ENCODE measurements at places on chromosomes 12 and 14. TPM values are rescaled to one million over a fixed set of nuclear protein-coding genes. Genes with fewer than 3 reads are reported as not detected.

Gene GALNT16
- 9.5 TPM for total RNA-seq

Gene BMP4
- total RNA-seq: 2.7 TPM

DNA sequence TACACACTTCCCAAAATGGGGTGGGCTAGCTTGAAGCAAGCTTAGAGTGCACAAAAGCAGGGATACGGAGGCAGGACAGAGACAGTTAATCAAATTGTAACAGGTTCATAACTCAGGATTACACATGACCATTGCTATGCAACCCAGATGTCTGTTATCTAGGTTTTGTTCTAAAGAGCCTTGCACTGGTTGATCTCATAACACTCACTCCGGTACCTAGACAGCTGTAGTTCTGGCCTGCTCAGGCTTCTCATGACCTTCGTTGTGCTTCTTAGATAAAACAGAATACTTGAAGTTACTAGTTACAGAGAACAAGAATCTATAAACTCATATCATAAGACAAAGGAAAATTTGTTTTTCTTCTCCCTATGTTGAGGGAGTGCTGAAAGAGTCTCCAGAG is 983.4 kb downstream of the TMEM121 start:
- no peak for DNase-seq

- no peak for DNase-seq
These were observed 2.3 kb upstream of the SMOC1 start for GRCh38 chr14:69876848-69877306.

DNA sequence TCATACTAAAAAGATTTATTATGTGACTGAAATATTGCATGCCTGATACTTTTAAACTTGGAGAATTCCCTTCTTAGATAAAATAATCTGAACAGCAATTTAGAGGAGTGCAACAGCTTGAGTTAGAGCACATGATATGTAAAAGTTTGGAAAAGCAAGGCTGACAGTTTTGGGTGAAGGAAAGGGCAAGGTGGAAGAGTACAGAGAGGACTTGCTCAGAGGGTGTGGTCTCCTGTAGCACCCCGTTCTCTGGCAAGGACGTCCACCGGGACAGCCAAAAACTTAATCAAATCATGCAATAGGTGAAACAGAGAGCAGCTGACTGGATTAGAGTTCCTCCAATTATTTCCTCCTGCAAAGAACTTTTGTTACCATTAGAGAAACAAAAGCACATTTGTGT is 65.2 kb upstream of the PDZRN4 start:
- no peak for DNase-seq

GRCh38 chr14:56794557-56795283 is 15.6 kb downstream of the OTX2 start:
- DNase-seq: no peak

- DNase-seq: no peak
These were observed 71.8 kb downstream of the LRP6 start for GRCh38 chr12:12195081-12195480.

- DNase-seq: no peak
These were observed 4.3 kb downstream of the TINF2 start for GRCh38 chr14:24238123-24238522.

DNA sequence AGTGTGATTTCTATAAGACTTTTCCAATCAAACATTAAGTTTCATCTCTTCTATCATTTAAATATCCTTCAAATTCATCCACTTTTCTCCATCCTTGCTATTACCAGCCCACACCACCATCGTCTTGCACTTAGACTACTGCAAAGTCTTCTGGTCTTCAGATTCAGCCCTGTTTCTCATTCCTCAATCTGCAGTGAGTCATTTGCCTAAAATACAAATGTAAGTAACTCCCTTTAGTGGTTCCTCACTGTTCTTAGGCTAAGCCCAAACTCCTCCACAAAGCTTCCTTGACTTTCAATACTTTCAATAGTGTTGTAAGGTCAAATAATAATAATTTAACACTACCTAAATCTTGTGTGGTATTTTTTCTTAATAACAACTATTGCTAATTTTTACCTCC is 83.3 kb downstream of the PLEKHG7 start:
- DNase-seq: no peak

DNA sequence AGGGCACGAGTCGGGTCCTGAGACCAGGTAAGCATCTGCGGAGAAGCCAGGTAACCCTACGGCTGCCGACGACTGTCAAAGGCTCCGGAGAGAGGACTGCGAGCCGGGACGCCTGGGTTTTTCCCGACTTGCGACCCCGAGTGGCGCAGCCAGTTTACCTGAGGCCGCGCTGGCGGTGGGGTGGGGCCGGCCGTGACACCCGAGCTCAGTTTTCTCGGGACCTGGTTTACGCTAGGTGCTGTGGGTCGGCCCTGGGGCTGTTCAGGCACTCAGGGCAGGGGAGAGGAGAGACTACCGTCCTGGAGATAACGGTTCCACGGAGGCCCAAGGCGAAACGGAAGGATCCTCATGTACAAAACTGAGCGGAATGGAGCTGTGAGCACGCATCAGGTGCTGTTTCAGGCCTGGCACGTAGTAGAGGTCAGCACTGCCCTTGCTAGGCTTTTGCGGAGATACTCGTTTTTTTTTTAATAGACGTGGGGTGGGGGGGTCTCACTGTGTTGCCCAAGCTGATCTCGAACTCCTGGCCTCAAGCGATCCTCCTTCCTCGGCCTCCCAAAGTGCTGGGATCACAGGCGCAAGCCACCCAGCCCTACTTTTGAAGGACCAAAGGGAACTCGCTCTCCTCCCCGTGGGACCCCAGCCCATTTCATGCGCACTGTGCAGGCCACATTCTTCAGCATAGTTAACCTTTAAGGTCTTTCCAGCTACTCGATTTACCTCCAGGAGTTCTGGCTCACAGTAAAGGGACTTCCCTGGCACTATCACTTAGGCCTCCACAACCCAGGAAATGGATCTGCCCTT is 471 bp downstream of the MTRFR start:
- no peak for DNase-seq

- no peak for DNase-seq
These were observed 70.5 kb downstream of the TMX1 start for GRCh38 chr14:51310505-51310944.

DNA sequence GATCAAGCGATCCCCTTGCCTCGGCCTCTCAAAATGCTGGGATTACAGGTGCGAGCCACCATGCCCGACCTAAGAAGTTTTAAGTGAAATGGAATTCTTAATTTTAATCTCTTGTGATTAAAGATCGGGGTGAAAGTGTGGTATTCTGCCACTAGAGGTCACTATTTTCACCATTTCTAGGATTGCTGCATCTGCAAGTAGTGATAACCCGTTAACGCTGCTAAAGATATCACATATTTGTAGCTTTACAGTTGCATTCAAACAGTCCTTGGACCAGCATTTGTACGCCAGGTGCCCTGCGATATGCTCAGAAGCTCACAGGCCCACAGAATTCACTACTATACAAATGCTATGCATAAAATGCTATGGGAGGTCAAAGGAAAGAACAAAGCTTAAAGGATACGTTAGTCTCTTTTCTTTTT is 19.3 kb downstream of the CCDC62 start:
- no peak for DNase-seq

Measured in progenitor cell of endocrine pancreas (in vitro differentiated cells).